PC-3 (cell line): ENCODE measurements at places on chromosomes 1 and 21. TPM values are rescaled to one million over a fixed set of nuclear protein-coding genes. Genes with fewer than 3 reads are reported as not detected.

DNA sequence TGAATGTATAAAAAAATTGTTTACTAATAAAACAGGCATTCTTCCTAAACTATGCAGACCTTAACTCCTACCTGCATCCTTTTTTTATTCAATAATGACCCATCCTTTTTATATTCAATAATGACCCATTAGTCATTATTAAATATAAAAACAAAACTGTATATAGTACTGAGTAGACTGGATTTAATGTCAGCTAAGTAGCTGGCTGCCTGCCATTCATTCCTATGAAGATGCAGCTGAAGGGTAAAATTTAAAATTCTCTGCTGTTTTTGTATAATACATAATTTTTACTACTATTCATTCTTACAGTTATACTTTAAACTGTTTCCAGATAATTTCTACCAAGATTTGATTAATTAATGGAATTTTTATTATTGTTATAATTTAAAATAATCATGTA is 79.3 kb downstream of the DENND1B start:
- no peak for DNase-seq

CLCA4 gene
- total RNA-seq: not detected in 2 replicates

- DNase-seq: no peak
Observed at GRCh38 chr1:22788254-22788661, 77.6 kb downstream of the EPHB2 start.

- no peak for DNase-seq
Observed at GRCh38 chr1:29200906-29201594, 19.4 kb upstream of the SRSF4 start.
